Right forelimb (tissue), 1 donor: ENCODE measurements at places on chromosomes 11 and 22.

- DNase-seq = no peak
Observed at GRCh38 chr22:38122616-38123015, 12.1 kb upstream of the BAIAP2L2 start.

DNA sequence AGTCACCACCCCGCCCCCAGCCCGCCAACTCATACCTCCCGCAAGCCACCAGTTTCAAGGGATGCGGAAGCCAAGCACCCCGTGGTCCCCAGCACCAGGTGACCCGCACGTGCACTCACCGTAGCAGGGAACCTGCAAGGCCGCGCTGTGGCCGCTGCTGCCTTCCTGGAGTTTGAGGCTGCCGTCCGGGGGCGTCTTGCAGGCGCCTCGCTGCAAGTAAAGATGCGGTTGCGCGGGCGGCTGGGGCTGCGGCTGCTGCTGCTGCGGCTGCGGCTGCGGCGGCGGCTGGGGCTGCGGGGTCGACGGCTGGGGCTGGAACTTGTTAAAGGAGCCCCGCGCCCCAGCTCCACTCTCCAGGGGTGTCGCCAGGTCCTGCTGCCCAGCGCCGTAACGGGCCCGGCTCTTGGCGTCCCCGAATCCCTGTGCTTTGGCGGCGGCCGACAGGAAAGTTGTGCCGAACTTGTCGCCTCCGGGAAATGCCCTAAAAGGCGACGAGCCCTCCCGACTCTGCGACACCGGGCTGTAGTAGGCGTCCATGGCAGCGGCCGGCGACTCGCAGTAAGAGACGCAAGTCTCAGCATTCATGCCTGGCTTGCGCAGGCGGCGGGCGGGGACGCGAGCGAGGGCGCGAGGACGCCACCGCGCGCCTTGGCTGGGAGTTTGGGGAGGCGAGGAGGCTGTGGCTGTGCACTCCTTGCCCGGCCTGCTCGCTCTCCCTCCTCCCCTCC is at the start of gene ALX4:
Gene ALX4, minus strand, starts transcription at position 662 of the 728 bp plus-strand sequence. Its CDS starts 77 bp downstream, at position 585.
- DNase-seq = peak; percentile 80

GRCh38 chr11:85863855-85864254 is 8.7 kb downstream of the CCDC83 start:
- no peak for DNase-seq

DNA sequence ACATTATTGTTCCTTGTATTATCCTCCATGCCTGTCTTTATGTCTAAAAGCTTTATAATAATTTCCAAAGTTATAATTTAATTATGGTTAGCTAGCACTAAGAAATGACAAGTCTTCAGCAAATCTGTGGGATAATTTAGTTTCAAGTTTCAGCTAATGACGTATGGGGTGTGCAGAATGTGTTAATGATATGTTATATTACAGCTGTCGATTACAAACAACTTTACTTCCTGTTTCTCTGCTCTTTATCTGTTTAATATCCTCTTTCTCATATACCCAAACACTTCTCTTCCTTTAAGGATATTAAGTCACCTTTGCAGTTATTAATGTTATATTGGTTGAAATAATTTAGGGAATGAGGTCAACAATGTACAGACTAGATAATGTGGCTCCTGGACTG is 161.8 kb downstream of the CASP12 start:
- DNase-seq = no peak

DNA sequence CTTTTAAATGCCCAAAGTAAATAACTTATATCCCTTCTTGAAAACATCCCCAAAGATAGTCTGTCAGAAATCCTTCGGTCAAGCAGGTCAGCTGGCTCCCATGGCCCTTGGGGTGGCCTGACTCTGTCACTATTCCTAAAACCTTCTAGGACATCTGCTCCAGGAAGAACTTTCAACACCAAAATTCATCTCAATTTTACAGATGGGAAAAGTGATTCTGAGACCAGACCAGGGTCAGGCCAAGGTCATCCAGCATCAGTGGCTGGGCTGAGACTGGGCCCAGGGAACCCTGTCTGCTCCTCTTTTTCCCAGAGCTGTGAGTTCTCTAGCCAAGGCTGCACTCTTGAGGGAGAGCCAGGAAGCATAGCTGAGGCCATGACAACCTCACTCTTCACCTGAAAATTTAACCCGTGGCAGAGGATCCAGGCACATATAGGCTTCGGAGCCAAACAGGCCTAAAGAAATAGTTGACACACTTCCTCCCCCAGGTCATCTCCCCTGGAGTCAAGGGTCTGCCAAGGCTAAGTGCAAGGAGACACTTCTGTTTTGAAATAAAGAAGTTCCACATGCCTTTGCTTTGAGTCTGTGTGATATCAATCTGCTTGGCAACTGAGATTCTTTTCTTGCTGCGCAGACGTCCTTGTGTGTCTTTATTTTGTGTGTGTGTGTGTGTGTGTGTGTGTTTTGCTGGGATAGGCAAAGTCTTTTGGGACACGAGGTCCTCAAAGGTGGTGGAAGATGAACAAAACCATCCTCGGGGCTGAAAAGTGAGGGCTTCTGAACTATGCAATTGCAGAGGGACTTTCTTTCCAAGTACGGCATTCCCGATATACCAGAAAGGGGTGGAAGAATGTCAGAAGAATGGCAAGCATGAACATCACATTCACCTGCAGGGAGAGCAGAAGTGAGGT is 16.8 kb upstream of the PRG2 start:
- peak; percentile 49 for DNase-seq

- DNase-seq = no peak
Observed at GRCh38 chr11:100546714-100547113, 140.4 kb upstream of the ARHGAP42 start.

GRCh38 chr11:94198718-94199117 is 70.1 kb downstream of the PANX1 start:
- no peak for DNase-seq

DNA sequence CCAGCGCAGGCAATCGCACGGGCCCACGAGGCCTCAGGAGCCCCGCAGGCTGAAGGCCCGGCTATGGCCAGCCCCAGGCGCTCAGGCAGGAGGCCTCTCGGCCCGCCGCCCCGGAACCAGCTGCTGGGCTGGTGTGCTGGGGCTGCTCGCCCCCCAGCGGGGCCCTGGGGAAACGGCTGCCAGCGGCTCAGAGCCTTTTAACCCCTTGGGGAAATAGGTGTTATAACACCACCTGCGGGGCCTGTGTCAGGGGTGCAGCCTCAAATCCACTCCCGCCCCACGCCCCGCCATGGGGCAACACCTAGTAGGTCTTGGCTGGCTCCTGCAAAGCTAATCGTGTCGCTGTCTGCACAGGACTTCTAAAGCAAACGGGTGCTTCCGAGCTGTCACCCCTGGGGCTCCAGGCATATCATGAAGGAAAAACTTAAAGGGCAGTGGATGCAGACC is 237.4 kb downstream of the TTC28 start:
- peak; percentile 85 for DNase-seq

DNA sequence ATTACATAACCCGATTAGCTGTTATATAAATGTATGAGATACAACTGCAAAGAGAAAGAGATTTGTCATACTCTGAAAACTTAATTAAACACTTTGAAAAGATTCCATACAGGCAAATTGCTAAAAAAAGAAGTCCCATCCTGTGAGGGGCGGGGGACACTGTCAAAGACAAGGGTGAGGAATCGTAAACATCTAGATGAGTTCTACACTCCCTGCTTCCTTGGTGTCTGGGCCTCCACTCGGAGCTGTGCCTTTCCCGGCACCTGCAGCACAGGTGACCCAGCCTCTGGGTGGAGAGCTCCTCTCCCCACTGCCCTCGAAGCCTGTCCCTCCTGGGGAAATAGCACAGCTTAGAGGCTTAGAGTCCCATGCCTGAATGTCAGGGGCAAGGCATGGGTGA is 69.2 kb upstream of the CRYBB3 start:
- no peak for DNase-seq

GRCh38 chr22:39363751-39364515 is 14.1 kb downstream of the SYNGR1 start:
- no peak for DNase-seq

DNA sequence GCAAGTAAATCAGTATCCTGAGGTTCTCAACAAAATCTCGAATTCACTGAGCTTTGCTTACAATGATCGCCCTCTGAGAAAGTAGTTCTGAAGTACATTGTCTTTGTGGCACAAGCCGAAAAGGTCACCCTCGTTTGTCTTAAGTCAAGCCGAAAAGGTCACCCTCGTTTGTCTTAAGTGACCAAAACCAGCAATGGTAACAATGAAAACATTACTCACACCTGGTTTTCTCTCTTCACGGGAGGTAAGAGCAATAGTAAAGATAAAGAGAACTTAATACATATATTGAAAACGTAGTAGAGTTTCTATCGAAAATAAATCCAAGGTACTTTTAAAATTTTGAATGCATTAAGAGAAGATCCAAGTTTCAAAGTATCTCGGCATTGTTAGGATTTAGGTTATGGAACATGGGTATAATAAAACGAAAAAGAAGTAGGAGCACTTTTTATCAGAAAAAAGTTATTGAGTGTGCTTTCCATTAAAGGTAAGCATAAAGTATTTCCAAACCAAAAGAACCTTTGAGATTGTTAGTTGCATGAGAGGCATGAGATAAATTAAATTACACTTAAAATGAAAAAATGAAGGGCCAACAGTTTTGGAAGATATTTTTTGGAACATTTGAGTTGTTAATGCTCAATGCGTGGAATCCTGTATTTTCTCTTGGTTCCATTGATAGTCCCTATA is 1.2 kb downstream of the BARX2 start:
- DNase-seq = no peak

DNA sequence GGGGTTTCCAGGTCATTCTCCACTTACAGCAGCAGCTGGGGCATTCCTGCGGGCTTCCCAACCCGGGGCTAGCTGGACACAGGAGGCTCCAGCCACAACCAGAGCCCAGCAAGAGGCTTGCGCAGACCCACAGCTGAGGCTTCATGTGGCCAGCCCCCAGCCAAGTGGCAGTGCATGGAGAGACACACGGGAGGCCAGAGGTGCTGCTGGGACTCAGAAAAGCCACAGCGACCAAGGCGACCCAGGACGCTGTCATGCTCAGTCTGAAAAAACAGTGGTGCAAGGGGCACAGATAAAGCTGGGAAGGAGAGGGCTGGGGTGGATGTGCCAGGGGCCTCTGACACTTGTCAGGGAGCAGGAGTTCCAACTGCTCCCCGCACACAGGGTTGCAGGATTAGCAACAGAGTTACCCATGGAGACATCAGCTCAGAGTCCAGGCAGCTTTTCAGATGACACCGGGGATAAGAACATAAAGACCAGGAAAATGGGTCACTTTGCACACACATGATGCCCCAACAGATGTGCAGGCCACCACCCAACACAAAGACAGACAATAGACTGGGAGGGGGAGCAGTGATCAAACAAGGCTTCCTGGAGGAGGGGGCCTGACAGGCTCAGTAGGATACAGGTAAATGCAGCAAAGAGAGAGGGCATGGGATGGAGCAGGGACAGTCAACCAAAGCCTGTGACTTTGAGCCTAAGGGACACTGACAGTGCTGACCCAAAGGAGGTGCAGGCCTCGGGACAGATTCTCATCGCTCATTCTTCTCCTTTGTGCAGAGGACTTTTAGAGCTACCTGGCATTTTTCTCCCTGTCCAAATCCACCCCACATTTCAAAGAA is 6.9 kb upstream of the NEAT1 start:
- no peak for DNase-seq

GRCh38 chr11:84922836-84923235 is 704.3 kb downstream of the DLG2 start:
- DNase-seq = no peak

DNA sequence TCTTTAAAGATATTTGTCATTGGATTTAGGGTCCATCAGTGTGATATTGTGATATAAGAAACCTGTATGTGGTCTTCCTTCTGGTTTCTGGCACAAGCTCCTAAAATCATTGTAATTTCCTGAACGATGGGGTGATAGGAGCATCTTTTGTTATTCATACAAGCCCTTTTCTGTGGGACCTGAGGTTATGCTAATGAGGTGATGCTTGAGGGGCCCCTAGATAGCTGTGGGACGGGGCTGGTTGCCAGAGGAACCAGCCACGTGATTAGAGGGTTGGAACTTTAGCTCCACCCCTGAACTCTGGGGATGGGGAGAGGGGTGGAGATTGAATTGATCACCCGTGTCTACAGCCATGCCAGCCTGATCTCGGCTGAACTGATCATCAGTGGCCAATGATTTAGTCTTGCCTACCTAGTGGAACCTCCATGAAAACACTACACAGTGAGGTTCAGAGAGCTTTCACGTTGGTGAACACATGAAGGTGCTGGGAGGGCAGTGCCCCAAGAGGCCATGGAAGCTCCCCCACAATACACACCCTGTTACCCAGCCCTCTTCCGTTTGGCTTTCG is 62.8 kb downstream of the BCR start:
- DNase-seq = no peak

DNA sequence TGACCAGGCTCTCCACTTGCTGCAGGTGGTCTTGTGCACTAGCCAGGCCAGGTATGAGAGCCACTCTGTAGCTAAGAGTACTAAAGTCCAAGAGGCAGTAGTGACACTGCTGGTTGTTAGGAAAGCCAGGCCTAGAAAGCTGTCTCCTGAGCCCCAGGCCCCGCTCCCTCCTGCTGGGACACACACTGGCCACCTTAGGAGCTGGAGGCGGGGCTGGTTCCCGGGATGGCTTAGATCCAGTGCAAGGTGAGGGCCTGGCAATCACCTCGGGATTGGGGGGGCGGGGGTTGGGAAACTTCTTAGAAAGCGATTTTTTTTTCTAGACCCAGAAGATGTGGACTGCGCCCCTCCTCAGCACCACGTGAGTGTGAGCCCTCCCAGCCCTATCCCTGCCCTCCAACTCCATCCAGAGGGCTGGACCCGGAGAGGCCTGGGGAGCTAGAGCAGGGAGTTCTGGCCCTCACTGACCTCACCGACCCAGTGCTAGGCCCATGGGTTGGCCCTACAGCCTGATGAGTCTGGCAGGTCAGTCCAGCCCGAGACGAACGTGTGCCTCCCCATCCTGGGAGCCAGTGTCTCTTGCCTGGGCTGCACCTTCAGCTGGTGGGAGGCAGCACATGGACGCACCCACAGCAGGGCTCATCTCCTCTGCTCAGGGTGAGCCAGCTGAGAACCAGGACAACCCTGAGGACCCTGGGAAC is 18.1 kb downstream of the SLC37A2 start:
- DNase-seq = no peak
